Posterior vena cava (tissue), 2 donors: ENCODE measurements at places on chromosomes 12 and 14. TPM values are rescaled to one million over a fixed set of nuclear protein-coding genes. Genes with fewer than 3 reads are reported as not detected.

Gene SLC6A12
- total RNA-seq = 1.00 TPM

Gene WDHD1
- total RNA-seq = 3.0 TPM

Gene PLA2G1B
- not detected for total RNA-seq

Gene GALNT9
- total RNA-seq = not detected

Gene KRT4
- total RNA-seq = not detected

Gene CLEC7A
- total RNA-seq = 19.4 TPM

DNA sequence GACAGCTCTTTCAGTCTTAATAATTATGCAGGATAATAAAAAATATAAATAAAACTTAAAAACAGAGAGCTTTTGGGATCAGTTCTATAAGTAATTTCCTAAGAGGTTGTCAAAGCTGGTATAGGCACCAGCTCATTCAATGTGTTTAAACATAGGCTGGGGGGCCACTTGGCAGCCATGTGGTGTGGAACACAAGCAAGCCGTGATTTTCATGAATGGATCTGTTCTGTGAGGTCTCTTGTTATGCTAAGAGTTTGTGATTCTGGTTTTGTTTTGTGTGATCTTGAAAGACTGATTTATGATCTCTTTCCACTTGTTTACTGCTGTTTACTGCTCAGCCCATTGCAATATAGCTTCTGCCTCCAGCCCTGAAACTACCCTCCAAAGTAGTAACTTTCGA lies 240.9 kb downstream of the FBXL14 start:
- DNase-seq = no peak

DNA sequence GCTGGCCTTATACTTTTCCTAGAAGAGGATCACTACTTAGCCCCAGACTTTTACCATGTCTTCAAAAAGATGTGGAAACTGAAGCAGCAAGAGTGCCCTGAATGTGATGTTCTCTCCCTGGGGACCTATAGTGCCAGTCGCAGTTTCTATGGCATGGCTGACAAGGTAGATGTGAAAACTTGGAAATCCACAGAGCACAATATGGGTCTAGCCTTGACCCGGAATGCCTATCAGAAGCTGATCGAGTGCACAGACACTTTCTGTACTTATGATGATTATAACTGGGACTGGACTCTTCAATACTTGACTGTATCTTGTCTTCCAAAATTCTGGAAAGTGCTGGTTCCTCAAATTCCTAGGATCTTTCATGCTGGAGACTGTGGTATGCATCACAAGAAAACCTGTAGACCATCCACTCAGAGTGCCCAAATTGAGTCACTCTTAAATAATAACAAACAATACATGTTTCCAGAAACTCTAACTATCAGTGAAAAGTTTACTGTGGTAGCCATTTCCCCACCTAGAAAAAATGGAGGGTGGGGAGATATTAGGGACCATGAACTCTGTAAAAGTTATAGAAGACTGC lies 1.5 kb downstream of the MGAT2 start:
- no peak for DNase-seq

DNA sequence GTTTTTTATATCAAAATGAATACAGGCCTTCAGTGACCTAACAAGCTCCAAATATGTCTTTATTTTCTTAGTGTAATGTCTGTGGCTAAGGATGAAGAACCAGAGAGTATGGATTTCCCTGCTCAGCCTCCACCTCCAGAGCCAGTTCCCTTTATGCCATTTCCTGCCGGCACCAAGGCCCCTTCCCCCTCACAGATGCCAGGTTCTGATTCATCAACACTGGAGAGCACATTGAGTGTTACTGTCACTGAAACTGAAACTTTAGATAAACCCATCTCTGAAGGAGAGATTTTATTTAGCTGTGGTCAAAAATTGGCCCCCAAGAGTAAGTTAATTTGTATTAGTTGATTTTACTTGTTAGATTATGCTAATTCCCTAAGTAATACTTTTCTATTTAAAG lies 61.0 kb downstream of the KIAA0586 start:
- DNase-seq = no peak

DNA sequence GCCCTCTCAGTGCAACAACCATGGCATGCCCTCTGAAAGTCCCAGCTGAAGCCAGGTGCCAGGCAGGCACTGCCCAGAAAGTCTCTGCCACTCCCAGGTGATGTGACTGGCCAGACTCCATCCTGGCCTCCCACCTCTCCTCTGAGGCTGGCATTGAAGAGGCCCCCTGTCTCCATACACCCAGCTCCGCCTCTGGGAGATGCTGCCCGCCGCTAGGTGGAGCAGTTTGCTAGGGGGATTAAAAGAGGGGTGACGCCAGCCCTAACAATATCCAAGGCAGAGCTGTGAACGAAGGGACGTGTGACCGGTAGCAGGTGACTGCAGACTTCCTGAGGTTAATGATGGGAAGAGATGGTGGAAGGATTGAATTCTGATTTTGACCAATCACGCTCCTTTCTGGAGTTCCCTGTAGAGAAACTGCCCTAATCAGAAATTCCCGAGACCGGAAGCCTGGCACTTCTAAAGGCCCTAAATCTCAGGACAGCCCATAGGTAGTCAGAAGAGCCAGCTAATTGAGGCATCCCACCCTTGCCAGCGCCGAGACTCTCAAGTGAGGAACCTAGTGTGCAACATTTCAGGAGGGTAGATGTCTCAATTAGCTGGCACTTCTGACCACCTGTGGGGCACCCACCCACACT lies 8.3 kb upstream of the PLEK2 start:
- peak; percentile 73 for DNase-seq

GRCh38 chr14:72303930-72304329 lies 371.7 kb downstream of the RGS6 start:
- DNase-seq = no peak
